ENCODE measurements at places on chromosomes 2 and 18.

GRCh38 chr2:82342356-82342755, 2037.8 kb upstream of the LRRTM1 start:
- H3K36me3 ChIP-seq, result no peaks in the 10 kb centered on the region
- H3K4me3 ChIP-seq, result no peak overlapping the region
- no peak for DNase-seq
- H3K4me1 ChIP-seq, result no peaks in the 10 kb centered on the region

DNA sequence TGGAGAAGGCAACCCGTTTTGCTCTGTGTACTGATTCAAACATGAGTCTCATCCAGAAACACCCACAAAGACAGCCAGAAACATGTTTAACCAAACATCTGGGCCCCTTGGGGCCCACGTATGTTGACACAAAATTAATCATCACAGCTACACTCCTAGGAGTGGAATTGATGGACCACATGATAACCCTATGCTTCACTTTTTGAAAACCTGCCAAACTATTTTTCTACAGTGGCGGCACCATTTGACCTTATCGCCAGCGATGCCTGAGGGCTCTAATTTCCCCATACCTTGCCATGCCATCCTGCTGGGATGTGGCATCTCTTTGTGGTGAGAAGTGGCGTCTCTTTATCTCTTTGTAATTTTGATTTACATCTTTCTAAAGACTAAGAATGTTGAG, 38.5 kb downstream of the PSMG2 start:
- H3K27ac ChIP-seq, result no peak overlapping the region
- H3K4me1 ChIP-seq, result peaks cover 11% of the 10 kb centered on the region
- no peak for DNase-seq
- no peak overlapping the region for H3K4me3 ChIP-seq
- no peaks in the 10 kb centered on the region for H3K27me3 ChIP-seq

GRCh38 chr2:206442833-206443734, at the start of gene ADAM23:
TSS of gene ADAM23 (plus strand) at chr2:206443532. CDS start at chr2:206443867, 335 bp downstream.
- peaks cover 7% of the 10 kb centered on the region for H3K27me3 ChIP-seq
- DNase-seq, result peak; percentile 86
- peaks cover 13% of the 10 kb centered on the region for H3K4me1 ChIP-seq
- H3K27ac ChIP-seq, result peak within 1 kb of the TSS; percentile 51
- no peaks in the 10 kb centered on the region for H3K36me3 ChIP-seq

GRCh38 chr2:54634564-54635511, 88.6 kb upstream of the EML6 start:
- peak overlapping the region; percentile 64 for H3K4me3 ChIP-seq
- H3K4me1 ChIP-seq, result peaks cover 55% of the 10 kb centered on the region
- H3K27ac ChIP-seq, result peak overlapping the region; percentile 95
- H3K27me3 ChIP-seq, result no peaks in the 10 kb centered on the region

DNA sequence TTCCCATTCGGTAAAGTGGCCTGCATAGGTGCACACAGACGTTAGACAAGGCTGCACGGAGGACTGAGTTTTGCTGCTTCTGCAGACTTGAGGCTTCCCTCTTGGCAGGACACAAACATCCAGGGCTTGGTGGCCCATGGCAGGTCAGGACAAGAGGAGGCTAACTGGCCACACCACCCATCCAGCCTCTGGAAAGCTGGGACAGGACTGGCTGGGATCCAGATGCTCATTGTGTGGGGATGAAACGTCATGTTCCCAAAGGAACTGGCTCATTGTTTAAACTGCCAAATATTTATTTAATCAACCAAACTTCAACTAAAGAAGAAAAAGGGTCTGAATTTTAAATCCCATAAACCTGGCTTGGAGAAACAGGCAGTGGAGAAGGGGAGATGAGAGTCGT, 239.1 kb upstream of the EPAS1 start:
- no peaks in the 10 kb centered on the region for H3K27me3 ChIP-seq
- no peak for DNase-seq
- no peaks in the 10 kb centered on the region for H3K36me3 ChIP-seq
- peaks cover 5% of the 10 kb centered on the region for H3K4me1 ChIP-seq

- peaks cover 32% of the 10 kb centered on the region for H3K36me3 ChIP-seq
- peak overlapping the region; percentile 80 for H3K27ac ChIP-seq
- H3K4me1 ChIP-seq, result peaks cover 19% of the 10 kb centered on the region
- DNase-seq, result no peak
- no peak overlapping the region for H3K4me3 ChIP-seq
Observed at GRCh38 chr2:46954951-46955571, 39.5 kb upstream of the MCFD2 start.

DNA sequence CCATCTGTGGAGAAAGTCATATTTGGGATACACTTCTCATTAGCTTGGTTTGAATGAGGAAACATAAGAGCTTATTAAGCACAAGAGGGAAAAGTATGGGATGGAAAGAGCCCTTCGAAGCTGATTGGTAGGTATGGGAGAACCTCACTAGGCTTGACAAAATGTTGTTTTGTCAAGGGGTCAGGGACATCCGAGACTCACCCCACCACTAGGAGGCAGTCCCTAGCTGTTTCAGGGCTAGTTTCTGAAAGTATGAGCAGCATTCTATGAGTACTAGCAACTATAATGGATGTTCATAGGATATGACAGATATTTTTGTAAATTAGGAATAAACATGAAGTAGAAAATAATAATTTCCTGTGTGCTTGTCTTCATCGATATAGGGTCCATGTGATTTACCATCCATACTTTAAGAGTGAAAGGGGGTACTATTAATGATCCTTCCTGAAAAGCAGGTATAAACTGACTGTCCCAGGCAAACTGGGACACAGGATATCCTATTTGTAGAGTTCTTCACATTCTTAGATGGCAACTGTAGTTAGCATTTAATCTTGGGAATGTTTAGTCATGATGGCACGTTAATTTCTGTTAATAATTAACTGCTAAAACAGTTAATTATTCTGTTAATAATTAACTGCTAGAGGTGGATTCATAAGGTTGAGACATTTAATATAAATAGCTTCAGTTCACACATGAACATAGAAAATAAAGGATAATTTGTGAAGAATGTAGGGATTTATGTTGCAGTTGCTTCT, 28.4 kb downstream of the OTX1 start:
- no peaks in the 10 kb centered on the region for H3K36me3 ChIP-seq
- no peak overlapping the region for H3K27ac ChIP-seq
- no peaks in the 10 kb centered on the region for H3K4me1 ChIP-seq
- H3K27me3 ChIP-seq, result peaks cover 65% of the 10 kb centered on the region
- no peak overlapping the region for H3K4me3 ChIP-seq

GRCh38 chr2:105718846-105719481, 25.7 kb upstream of the NCK2 start:
- no peaks in the 10 kb centered on the region for H3K4me1 ChIP-seq
- H3K27me3 ChIP-seq, result peaks cover 53% of the 10 kb centered on the region
- no peaks in the 10 kb centered on the region for H3K36me3 ChIP-seq
- no peak for DNase-seq
- H3K4me3 ChIP-seq, result no peak overlapping the region

- H3K4me3 ChIP-seq, result no peak overlapping the region
- no peaks in the 10 kb centered on the region for H3K4me1 ChIP-seq
- H3K27me3 ChIP-seq, result no peaks in the 10 kb centered on the region
- H3K27ac ChIP-seq, result no peak overlapping the region
Observed at GRCh38 chr2:238719641-238720040, 128.2 kb upstream of the TWIST2 start.

DNA sequence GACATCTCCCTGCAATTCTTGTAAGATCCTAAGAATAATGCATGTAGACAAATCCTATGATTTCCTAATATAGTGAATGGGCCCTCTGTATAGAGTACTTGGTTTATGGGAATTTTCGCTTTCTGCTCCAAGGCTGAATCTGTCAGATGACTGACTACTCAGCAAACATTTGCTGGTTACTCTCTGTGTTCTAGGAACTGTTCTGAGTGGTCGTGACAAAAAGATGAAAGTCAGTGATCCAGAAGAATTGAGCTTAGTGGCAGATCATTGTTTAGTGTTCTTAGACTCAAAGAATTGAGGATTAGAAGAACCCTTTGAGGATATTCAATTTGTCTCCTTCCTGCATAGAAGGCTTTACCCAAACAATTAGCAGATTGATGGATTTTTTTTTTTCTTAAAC, 10.0 kb downstream of the XRCC5 start:
- H3K27me3 ChIP-seq, result no peaks in the 10 kb centered on the region
- H3K4me1 ChIP-seq, result peaks cover 40% of the 10 kb centered on the region
- H3K4me3 ChIP-seq, result no peak overlapping the region
- no peak for DNase-seq
- peaks cover 71% of the 10 kb centered on the region for H3K36me3 ChIP-seq
- no peak overlapping the region for H3K27ac ChIP-seq
